ENCODE measurements at places on chromosomes 16 and 17. TPM values are rescaled to one million over a fixed set of nuclear protein-coding genes. Genes with fewer than 3 reads are reported as not detected.

DNA sequence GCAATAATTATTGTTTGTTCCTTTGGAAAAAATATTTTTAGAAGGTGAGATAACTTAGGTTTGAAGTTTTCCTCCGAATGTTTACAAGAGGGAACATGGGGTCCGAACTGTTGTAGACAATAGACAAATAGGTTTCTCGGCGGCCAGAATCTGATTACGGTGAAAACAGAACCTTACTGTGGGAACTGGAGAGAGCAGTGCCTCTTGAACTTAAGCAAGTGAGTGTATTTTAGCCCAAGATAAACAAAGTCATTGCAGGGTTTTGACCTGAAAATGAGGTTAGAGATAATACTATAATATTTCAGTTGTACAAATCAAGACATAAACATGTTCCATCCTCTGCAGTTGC lies 134.7 kb downstream of the ABCA8 start:
- no peak for DNase-seq

DNA sequence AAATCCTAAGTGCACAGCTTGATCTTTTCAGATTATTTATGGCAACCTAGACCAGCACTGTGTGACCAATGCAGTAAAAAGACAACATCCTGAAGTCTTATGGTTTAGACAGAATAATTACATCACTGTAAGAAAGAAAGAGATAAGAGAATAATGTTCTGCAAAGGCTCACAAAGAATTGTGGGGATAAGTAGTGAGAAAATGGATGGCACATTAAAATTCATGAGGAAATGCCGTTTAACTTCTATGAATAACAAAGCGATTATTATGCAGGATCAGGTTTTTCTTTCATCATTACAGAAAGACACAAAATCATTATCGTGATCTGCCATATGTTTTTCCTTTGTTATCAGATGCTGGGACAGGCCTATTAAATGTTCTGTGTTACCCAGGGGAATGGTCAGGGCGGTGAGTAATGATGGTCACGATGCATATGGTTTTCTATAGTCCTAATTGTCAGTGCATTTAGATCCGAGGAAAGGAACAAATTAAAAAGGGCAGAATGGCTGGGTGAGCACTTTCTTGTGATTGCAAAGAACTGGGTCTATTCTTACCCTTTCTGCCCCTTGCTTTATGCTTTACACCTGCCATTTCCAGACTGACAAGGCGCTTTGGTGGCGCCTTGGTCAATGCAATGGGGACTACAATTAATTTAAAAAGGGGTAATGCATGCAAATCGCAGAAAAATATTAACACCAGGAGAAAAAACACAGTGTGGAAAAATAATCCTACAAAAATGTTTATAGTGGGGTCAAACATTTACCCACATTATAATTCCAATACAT lies 18.1 kb upstream of the DHX40 start:
- no peak for DNase-seq

The ITGAL gene
- total RNA-seq: 0.50 TPM

The TEX14 gene
- total RNA-seq: 0.28 TPM

DNA sequence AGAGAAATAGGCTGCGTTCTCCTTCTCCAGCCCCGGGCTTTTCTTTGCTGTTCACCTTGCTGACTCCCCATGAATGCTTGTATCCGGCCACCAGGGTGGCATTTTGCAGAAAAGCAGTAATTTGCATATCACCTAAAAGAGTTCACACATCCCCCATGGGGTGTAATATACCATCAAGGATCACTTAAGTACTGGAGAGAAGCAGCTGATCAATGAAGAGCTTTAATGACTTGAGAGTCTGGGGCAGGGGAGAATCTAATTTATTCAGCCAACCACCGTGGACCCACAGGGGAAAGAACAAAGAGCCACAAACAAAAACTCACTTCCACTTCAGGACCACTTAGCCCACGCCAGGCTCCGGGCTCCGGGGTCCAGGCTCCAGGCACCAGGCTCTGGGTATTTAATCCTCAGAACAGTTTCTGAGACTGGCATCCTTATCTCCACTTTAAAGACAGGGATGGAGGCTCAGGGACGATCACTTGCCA lies 33.9 kb upstream of the SEC14L1 start:
- no peak for DNase-seq

The SMIM5 gene
- 0.31 TPM for total RNA-seq

The TPSD1 gene
- not detected for total RNA-seq

Measured in PC-9 (cell line).